ENCODE measurements at places on chromosomes 11 and 22. TPM values are rescaled to one million over a fixed set of nuclear protein-coding genes. Genes with fewer than 3 reads are reported as not detected.

- no peak for DNase-seq
- H3K4me1 ChIP-seq: no peaks in the 10 kb centered on the region
- H3K27me3 ChIP-seq: peaks cover 4% of the 10 kb centered on the region
- H3K36me3 ChIP-seq: no peaks in the 10 kb centered on the region
- H3K27ac ChIP-seq: no peak overlapping the region
Measured at GRCh38 chr11:33457948-33458347, 200.8 kb downstream of the HIPK3 start.

Gene SCN2B
- not detected for total RNA-seq

DNA sequence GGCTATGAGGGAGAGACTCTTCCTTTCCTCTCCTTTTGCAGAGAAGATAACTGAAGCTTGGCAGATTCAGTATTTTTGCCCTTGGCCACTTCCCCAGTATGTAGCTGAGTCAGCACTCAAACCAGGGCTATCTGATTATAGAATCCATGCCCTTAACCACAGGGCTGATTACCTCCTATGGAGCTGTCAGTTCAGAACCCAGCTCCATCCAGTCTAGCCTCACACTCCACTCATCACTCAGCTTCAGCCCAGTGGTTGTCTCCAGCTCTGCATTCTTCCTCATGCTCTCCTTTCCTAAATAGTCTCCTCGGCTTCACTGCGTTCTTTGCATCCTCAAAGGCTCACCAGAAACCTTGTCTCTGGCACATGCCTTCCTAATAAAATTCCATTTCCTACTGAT, 151.6 kb upstream of the BLID start:
- no peaks in the 10 kb centered on the region for H3K4me1 ChIP-seq
- H3K4me3 ChIP-seq: no peak overlapping the region
- DNase-seq: no peak
- H3K36me3 ChIP-seq: no peaks in the 10 kb centered on the region

Gene OR9I1
- not detected for total RNA-seq

DNA sequence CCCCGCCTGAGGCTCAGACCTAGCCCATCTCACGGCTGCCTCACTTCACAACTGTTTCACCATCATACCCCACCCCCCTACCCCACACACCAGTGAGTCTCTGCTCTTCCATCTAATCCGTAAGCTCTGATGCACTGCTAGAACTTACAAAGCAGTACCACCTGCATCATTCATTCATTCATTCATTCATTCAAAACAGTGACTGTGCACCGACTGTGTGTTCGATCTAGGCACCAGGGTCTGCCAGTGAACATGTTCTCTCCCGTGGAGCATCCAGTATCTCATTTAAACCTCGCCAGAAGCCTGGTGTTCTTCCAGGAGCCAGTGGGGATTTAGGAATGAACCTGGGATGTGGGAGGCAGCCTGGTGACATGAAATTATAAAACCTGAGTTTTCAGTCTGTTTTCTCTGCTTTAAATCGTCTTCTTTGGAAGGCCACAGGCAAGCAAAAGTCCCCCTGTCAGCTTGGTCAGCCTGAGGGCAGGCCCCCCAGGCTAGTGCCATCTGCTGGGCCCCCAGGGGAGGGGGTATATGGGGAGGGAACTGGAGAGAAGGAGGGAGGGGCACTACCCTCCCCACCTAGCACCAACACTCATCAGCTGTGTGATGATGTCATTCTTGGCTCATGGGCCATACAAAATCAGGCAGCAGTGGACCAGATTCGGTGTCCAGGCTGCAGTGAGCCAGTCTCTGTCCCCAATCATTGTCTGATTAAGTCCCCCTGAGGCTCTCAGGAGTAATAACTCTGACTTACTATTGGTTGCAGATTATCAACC, 18.4 kb downstream of the TMPRSS6 start:
- no peaks in the 10 kb centered on the region for H3K36me3 ChIP-seq
- no peak overlapping the region for H3K4me3 ChIP-seq
- H3K27ac ChIP-seq: no peak overlapping the region
- DNase-seq: no peak
- no peaks in the 10 kb centered on the region for H3K27me3 ChIP-seq
- H3K4me1 ChIP-seq: peaks cover 26% of the 10 kb centered on the region

DNA sequence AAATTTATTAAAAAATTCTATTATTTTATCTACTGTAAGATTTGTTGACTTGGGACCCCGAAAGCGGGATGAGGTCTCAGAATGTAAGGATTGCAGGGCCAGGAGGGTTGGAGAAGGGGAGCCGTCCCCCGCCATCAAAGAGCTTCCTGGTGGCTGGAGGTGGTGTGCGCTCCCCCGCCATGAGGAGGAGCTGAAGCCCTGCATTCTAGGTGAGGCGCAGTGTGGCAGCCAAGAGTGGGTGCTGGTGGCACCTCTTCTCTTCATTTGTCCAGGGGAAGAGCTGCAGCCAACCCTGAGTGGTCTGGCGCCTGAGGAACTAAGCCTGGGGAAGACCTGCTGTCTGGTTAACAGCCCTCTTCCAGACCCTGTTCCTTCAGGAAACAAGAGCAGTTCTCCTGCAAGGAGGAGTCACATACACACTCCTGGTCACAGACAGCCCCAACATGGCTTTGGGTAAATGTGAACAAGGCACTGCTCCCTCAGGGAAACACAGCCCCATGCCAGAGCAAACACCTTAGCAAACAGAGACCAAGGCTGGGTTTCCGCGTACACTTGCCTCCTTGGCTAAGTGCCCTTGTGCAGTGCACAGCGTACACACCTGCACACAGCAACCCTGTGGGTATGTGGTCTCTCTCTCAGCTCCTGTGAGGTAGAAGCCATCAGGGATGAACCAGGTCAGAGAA, 17.3 kb downstream of the RTN4RL2 start:
- peaks cover 12% of the 10 kb centered on the region for H3K27me3 ChIP-seq
- no peak for DNase-seq
- no peak overlapping the region for H3K27ac ChIP-seq
- peaks cover 37% of the 10 kb centered on the region for H3K4me1 ChIP-seq
- H3K4me3 ChIP-seq: no peak overlapping the region
- no peaks in the 10 kb centered on the region for H3K36me3 ChIP-seq

Gene OR51B5
- total RNA-seq: not detected

Gene CDC45
- 110 TPM for total RNA-seq

DNA sequence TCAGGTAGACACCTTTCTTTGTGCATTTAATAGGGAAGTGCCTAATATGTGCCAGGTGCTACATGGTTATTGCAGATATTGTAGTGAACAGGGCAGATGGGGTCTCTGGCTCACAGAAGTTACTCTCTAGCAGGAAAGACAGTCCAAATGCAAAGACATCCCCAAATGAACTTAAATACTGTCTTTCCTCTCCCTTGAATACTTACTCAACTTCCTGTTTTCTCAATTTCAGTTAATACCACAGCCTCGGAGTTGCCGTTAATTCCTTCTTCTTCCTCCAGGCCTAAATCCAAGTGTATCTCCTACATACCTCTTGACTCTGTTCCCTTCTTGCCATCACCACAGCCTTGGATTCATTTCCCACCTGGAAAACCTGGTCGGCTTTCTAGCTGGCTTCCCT, 134.3 kb upstream of the SESN3 start:
- H3K27me3 ChIP-seq: no peaks in the 10 kb centered on the region
- H3K27ac ChIP-seq: no peak overlapping the region
- DNase-seq: no peak
- H3K4me3 ChIP-seq: no peak overlapping the region

DNA sequence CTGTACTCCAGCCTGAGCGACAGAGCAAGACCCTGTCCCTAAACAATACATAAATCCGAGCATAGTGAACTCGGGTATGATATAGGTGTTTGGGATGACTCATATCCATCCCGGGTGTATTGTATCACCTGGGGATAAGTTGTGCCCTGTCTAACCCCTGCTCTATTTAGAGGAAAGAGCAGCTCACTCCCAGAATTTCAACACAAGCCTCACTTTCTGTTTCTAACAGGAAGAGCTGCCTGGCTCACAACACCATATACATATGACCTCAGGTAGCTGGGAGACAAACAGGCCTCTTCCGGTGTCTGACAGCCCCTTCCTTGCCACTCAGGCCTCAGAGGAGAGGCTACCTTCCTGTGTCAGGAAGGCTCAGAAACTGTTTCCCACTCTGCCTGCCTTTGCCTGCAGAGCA, 9.9 kb upstream of the MICALL1 start:
- DNase-seq: peak; percentile 48
- peaks cover 3% of the 10 kb centered on the region for H3K36me3 ChIP-seq
- no peak overlapping the region for H3K4me3 ChIP-seq
- H3K4me1 ChIP-seq: peaks cover 23% of the 10 kb centered on the region
- no peaks in the 10 kb centered on the region for H3K27me3 ChIP-seq

Gene OR52I2
- not detected for total RNA-seq

Gene MYEOV
- not detected for total RNA-seq

GRCh38 chr22:21826204-21826603, 41.2 kb downstream of the MAPK1 start:
- H3K4me1 ChIP-seq: peaks cover 54% of the 10 kb centered on the region
- no peak overlapping the region for H3K4me3 ChIP-seq
- H3K27ac ChIP-seq: no peak overlapping the region
- DNase-seq: no peak
- H3K36me3 ChIP-seq: peaks cover 2% of the 10 kb centered on the region
- no peaks in the 10 kb centered on the region for H3K27me3 ChIP-seq

Gene HOATZ
- not detected for total RNA-seq

Gene RASD2
- 0.06 TPM for total RNA-seq

Gene B3GAT1
- total RNA-seq: not detected

DNA sequence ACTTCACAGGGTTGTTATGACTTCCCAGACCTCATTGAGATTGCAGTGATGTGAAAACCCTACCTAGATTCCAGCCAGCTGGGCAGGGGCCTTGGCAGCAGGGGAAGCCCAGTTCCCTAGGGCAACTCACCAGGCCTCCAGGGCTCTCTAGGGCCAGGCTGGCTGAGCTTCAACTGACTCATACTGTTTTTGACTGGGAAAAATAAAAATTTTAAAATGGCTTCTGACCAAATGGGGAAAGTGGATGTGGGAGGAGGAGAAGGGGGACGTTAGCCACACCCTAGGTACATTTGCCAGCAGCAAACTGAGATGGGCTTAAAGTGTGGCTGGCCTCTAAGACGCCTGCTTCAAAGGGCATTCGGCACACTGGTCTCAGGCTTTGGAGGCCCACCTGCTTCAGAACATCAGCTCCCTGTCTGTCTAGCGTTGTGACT, 39.0 kb downstream of the BMAL1 start:
- H3K27ac ChIP-seq: peak overlapping the region; percentile 43
- H3K4me3 ChIP-seq: no peak overlapping the region
- H3K36me3 ChIP-seq: peaks cover 19% of the 10 kb centered on the region
- no peak for DNase-seq
- peaks cover 46% of the 10 kb centered on the region for H3K4me1 ChIP-seq

Gene NXPE4
- not detected for total RNA-seq

Gene C11orf21
- total RNA-seq: 2.6 TPM

- H3K4me1 ChIP-seq: peaks cover 1% of the 10 kb centered on the region
- DNase-seq: no peak
- H3K4me3 ChIP-seq: no peak overlapping the region
- no peak overlapping the region for H3K27ac ChIP-seq
Measured at GRCh38 chr22:28835630-28836189, 35.3 kb upstream of the XBP1 start.

Gene RCE1
- 26.8 TPM for total RNA-seq

DNA sequence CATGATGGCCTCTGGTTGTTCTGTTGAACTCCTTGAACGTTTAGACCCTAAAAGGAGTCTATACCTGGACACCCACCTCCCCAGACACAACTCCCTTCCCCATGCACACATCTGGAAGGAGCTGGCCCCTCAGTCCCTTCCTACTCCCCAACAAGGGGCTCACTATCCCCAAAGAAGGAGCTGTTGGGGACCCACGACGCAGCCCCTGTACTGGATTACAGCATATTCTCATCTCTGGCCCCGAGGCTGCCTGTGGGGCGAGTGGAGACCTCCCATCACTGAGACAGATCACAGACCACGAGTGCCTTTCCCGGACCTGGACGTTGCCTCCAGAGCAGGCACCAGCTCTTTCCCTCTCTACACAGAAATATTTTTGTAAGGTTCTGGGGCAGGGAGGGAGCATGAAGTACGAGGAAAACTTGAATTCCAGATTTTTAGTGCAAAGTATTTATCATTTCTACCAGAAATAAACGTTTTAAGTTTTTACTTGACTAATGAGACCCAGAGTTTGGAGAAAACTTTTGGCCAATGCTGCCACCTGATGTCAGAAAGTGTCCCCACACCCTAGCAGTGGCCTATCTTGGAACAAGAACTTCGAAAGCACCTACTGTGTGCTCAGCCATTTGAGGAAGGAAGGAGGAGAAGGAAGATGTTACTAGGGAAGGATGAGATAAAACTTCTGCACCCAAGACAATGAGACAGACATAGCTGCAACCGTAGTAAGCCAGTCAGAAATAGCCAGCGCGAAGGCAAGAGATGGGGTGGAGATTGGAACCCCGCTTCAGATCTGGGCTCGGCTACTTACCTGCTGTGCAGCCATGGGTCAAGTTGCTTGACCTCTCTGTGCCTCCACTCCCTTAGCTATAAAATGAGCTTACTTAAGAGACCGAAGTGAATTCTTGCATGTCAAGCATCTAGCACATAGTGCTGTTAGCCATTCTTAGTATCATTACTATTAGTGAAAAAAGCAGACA, 10.2 kb upstream of the POU2F3 start:
- DNase-seq: no peak
